ENCODE measurements at places on chromosomes 12 and 14.

- no peak for DNase-seq
These were observed 39.0 kb upstream of the ITPR2 start for GRCh38 chr12:26871985-26872384.

GRCh38 chr14:71438684-71439083, 493.5 kb upstream of the RGS6 start:
- no peak for DNase-seq

DNA sequence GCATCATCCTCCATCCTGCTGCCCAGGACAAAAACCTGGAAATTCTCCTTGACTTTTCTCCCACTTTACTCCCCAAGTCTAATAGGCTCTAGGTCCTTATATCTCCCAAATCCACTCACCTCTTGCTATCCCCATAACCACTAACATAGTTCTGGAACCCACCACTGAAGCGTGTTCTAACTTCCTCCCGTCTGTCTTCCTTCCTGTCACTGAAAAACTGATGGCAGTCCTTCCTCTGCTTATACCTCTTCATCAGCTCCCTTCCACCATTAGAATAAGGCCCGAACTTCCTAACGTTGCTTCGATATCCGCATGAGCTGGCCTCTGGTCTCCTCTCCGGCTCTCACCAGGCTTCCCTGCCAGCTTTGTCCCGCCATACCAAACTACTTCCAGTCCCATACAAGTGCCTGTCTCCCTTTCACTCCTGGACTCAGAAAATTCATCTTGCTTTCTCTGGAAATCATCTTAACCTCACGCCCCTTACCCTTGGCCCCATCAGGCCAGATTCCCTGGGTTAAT, 63.0 kb upstream of the BCL2L14 start:
- DNase-seq, result no peak

DNA sequence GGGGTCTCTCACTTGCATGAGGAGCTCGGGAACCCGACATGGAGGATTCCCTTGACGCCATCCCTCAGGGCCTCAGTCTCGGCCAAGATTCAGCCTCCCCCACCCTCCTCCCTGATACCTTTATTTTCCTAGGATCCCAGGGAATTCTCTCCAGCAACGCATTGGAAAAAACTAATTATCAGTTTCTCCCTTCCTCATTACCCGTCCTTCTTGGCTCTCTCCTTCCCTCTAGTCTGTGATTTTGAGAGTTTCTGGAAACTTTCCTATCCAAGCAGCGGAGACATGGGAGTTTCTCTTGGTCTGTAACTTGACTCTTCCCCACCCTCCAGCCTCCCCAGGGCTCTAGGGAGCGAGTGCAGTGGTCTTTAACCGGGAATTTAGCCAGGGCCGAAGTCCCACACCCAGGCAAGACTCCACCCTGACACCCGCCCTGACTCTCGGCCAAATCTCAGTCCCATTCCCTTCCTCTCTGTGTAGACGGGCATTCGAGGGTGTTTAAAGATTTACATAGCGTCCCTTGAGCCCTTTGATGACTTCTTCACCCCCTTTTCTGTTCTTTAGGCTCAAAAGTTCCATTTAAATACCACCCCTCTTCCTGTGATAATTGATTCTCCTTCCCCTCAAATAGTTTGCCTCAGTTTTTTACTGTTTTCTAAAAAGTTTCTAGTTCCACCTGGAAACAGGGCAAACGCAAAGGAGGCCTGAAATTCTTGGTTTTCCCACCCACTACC, 6.7 kb downstream of the HOXC5 start:
- no peak for DNase-seq

GRCh38 chr12:122190842-122191668, 8.1 kb downstream of the LRRC43 start:
- DNase-seq, result peak; percentile 45

- DNase-seq, result no peak
These were observed 10.6 kb downstream of the CHST11 start for GRCh38 chr12:104467346-104467837.

DNA sequence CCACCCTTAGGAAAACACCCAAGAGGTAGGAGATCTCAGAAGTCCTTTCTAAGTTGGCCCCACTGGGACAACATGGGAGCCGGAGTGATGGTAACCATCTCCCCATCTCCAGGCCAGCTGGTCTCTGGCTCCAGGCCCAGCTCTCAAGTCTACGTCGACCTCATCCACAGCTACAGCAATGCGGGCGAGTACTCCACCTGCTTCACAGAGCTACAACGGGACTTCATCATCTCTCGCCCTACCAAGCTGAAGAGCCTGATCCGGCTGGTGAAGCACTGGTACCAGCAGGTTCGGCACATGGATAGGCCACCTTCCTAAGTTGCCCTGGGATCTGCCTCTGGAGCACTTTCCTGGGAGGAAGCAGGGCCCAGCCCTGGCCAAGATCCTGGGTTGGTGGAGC, 11.0 kb upstream of the OAS2 start:
- no peak for DNase-seq

- DNase-seq, result no peak
These were observed 29.7 kb downstream of the CCDC85C start for GRCh38 chr14:99574099-99574880.

DNA sequence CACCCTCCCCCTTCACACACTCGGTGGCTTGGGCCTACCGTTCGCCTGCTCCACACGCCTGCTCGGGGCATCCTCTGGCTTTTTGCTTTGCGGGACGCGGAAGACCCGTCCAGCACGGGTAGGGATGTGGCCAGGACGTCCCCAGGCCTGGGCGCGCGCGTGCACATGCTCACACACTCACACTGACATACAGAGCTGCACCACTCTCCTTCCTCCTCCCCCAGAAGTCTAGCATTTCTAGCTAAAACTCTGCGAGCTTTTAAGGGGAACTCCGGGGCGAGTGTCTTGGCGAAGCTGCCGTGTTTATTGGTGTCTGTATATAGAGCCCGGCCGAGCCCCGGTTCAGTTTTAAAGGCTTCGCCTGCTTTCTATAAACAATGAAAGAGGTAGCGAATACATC, 5.0 kb downstream of the TBX5 start:
- no peak for DNase-seq

DNA sequence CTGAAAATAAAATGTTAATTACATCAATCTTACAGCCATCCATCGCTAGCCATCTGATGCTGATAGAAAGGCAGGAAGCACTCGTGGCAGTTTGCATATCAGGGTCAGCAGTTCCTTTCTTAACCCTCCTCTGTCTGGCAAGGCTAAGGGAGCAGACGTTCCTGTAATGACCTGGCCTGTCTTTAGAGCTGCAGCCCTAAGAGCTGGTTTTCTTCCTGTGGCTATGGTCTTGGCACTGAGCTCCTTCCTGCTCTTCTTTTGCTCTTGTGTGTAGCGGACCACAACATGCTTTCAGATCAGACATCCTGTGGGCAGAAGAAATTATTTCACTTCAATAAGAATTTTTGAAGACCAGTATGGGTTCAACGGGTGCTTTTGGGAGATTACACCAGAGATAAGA, 170.4 kb downstream of the DAD1 start:
- DNase-seq, result no peak

GRCh38 chr12:51401020-51401419, 9.8 kb upstream of the GALNT6 start:
- DNase-seq, result no peak

- DNase-seq, result no peak
These were observed 17.3 kb downstream of the PPM1A start for GRCh38 chr14:60266021-60266937.

DNA sequence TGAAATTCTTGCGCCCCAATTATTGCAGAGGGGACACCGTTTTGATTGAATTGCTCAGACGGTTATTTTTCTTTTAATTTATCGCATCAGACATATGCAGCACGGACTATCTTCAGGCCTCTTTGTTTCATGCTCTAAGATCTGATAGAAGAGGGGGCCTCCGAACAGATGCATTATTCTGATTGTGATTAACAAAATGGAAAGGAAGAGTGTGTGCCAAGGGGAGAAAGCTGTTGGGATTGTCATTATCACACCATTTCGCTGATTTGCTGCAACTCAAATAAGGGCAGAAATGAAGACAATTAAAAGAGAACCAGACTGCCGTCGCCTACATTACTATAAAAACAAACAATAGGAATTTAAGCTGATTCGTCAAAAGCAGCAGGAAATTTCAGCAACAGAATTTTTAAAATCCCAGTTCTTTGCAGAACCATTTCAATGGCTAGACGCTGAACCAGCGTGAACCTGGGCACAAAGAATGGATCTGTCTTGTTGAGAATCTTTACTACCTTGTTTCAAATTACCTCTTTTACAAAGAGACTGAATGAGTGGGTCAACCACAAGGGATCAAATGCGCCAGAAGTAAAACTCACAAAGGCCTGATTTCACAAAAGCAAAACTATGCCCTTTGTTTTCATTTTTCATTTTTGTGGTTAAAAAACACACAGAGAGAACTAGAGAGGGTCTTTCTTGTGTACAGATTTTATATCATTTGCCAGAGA, 30.6 kb downstream of the TMEM132D start:
- no peak for DNase-seq

DNA sequence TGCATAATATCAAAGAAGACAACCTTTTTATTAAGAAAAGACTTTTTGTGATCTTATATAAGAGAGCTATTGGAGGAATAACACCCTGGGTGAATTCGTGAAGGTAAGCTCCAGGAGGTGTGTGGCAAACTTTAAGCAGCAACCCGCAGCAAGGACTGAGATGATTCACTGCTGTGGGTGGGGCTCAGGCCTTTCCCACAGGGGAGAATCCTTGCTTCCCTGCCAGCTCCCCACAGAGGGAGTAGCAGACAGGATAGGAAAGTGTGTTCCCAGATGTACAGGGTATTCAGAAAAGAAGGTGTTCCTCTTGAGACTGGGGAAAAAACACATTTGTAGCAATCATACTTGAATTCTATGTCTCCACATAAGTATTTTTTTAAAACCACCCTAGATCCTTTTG, 9.2 kb downstream of the NDUFA12 start:
- no peak for DNase-seq

- no peak for DNase-seq
These were observed 128.3 kb upstream of the EVL start for GRCh38 chr14:99936738-99937474.

DNA sequence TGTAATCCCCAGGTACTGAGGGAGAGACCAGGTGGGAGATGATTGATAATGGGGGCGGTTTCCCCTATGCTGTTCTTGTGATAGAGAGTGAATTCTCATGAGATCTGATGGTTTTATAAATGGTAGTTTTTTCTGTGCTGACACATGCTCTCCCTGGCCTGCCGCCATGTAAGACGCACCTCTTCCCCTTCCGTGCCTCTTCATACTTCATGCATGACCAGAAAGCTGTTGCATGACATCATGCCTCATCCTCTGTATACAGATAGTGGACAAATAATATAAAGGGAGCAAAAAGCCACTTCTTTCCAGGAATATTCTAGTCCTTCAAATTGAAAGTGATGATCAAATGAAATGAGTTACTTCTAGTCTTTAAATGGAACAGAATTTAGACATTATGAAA, 47.3 kb upstream of the LRIG3 start:
- no peak for DNase-seq

- DNase-seq, result no peak
These were observed 121.4 kb downstream of the PPHLN1 start for GRCh38 chr12:42447371-42447786.

DNA sequence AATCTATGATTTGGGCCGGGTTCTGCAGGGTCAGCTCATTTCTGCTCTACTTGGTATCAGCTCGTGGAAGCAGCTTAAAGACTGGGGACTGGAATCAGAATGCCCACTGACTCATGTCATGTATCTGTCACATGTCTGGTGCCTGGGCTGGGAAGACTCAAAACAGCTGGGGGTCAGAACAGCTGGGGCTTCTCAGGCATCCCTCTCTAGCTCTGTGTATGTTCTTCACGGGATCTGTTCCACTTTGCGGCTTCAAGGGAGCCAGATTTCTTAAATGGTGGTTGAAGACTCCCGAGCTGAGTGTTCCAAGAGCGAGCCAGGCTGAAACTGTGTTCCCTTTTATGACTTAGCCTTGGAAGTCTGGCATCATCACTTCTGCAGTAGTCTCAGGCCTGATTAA, 11.9 kb downstream of the AEBP2 start:
- no peak for DNase-seq

DNA sequence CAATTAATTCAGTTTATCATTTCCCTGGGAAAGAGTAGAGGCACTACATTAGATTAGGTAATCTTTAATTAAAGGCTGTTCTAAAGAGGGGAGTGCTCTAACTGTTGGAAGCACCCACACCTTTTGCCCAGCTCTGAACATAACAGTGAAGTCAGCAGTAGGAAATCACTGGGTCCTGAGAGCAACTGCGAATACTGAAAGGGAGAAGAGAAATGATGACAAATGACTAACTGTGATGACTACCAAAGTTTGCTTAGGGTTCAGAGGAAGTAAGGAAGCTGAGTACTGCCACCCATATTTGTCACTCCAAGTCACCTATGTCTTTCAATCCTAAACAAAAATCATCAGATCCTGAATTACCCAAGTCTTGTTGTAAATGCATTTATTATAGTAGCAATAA, 140.6 kb downstream of the EPS8 start:
- no peak for DNase-seq

DNA sequence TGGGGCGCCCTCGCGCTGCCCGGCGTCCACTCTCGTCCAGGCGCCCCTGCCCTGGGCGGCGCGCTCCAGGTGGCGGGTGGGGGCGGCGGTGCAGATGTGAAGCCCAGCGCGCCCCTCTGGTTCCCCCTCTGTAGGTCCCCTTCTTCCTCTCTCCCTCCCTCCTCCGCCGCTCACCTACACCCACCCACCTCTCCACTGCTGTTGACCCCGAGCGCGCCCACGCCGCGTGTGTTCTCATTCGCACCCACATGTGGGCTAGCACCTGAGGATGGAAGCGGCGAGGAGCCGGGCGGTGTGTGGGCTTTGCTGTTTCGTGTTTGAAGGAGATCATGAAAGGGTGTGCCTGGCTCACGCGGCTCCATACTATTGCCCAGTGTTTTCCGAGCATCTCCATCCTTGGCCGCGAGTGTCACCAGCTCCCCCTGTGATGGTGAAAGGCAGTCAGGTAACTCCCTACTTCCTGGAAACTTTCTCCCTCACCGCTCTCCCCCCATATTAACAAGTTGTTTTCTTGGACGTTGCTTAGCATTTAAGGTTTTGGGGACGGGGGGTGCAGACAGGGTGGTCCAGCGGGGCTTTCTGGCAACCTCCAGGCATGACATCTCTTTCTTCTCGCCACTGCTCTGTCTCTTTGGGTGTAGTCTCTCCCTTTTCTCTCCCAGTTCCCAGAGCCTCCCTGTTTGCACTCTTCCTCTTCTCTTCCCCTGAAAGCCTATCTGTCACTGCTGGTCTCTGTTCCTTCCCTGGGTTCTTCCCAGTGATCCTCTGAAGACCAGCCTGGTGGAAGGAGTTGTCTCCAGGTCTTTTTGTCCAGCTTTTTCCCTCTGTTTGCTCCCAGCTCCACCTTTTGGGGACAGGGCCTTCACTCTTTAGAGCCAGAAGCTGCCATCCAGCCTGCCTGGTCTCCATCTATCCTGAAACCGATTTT, 1.6 kb downstream of the CACNA1C start:
- DNase-seq, result no peak
